ENCODE measurements at places on chromosomes 7 and 10.
A peak's percentile ranks its signal among the peaks of the same experiment; 100 is the strongest.

GRCh38 chr7:106305732-106306131 is 20.9 kb upstream of the NAMPT start:
- no peak for DNase-seq

DNA sequence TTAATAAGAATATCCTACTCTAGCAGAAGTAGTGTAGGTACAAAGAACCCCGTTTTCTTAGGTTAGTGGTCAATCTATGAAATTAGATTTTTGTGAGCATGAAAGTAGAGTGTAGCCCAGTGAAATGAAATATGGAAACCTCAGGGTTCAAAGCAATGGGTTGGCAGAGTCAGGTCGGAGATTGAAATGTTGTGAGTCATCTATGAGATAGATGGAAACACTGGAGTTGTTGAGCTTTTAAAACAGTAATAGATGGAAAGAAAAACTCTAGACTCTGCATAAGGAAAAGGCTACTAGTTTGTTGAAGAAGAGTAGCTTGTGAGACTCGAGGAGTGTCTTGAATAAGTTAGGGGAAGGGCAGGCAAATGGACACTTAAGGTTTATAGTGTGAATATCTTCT is 251.9 kb downstream of the EXOC4 start:
- DNase-seq, result no peak

DNA sequence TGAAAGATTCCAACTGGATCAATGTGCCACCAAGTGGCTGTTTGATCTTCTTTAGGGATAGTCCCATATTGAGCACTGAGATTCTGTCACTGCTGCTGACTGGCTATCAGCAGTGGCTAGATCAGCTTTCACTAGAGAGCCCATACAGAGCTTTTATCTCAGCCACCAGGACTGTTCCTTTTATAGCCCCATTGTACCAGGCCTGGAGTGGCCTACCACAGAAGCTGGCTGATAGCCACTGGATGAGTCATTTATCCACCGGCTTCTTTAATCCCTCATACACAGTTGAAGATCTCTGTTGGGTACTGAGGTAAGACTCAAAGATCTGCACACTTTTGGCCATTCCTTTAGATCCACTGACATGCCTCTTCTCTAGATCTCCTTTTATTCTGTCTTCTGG is 1101.1 kb downstream of the SORCS3 start:
- DNase-seq, result no peak

DNA sequence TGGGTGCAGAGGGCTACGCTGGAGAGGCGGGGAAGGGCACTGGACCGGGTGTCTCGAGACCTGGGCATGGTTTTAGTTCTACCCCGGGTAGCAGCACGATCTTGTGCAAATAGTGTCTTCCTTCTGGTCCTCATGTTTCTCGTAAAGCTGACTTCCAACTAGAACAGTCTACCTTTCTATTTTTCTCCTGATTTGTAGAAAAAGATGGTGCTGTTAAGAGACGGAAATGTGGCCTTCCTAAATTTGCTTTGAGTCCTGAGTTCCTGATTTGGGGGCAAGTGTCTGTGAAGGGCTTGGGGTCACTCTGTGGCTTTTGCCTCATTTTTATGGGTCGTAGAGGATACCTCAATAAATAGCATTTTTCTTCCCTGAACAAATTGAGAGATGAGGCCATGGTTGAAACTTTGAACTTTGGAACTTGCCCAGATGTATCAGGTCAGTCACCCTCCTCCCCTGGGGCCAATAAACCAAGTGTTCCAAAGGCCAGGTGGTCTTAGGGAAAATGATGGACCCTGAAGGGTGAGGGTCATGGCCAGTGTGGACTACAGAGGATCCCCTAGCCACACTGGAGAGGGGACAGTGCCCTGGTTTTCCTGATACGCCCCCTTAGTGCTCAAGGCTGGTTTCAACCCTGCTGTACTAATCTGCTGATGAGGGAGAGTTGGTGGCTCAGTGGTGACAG is 45.2 kb downstream of the GRK5 start:
- no peak for DNase-seq

- DNase-seq, result peak; percentile 35
These were observed 340.2 kb upstream of the CELF2 start for GRCh38 chr10:10677479-10677878.

GRCh38 chr7:29896685-29897411 is 90.5 kb downstream of the WIPF3 start:
- no peak for DNase-seq

DNA sequence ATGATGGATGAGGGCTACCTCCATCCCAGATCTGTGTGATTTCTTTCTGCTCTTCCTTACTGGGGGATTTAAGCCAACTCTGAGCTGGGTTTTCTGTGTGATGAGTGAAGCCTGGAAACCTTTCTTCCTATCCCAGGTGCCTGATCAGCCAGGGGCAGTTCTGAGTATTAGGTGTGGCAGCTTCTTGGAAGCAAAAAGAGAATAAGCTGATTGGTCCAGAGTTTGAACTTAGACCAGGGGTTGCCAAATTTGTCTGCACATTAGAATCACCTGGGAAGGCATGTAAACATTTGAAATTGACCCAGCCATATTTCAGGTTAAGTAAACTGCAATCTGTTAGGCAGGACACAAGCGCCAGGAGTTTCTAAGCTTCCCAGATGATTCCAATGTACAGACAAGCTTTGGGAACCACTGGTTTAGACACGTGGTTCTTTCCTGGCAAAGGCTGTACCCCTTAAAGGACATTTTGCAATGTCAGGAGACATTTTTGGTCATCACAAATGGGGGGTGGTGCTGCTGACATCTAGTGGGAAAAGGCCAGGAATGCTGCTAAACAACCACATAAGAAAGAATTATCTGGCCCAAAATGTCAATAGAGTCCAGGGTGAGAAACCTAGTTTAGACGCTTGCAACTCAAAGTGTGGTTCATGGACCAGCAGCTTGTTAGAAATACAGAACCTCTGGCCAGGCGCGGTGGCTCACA is 160.5 kb upstream of the GHITM start:
- no peak for DNase-seq

DNA sequence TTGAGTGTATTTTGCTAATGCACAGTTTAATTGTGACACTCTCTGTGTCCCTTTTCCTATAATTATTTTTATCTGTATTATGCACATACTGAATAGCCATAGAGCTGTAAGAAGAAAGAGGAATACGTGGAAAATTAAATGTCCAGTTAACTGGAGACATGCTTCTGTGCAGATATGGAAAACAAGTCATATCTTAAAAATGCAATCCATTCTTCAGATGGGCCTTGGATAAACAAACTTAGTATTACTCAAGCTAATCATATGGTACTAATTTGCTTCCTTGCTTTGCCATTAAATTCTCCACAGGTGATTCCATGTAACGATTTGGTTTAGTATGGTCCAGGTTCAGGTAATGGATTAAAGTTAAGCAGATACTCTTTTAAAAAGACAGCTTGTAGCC is 201.2 kb upstream of the CELF2 start:
- no peak for DNase-seq

DNA sequence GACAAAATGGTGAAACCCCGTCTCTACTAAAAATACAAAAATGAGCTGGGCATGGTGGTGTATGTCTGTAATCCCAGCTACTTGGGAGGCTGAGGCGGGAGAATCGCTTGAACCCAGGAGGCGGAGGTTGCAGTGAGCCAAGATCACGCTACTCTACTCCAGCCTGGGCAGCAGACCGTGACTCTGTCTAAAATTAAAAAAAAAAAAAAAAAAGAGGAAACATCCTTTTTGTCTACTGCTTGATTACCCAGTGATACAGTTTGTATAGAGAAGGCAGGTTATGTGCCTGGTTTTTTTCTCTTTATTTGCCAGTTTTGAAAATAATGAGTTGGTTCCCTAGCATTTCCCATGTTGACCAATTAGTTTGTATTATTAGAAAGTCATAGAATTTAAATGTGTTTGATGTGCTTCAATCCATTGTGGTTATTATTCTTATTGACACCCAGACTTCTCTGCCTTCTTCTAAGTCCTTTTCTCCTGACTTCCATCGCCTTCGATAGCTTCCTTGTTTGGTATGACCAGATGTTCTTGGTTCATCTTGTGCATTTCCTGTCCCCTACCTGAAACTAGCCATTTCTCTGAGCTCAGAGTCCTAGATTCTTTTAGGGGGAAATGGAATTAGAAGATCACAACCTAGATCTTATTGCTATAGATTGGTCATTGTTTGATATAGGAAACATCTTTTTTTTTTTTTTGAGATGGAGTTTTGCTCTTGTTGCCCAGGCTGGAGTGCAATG is 43.2 kb downstream of the VKORC1L1 start:
- no peak for DNase-seq

DNA sequence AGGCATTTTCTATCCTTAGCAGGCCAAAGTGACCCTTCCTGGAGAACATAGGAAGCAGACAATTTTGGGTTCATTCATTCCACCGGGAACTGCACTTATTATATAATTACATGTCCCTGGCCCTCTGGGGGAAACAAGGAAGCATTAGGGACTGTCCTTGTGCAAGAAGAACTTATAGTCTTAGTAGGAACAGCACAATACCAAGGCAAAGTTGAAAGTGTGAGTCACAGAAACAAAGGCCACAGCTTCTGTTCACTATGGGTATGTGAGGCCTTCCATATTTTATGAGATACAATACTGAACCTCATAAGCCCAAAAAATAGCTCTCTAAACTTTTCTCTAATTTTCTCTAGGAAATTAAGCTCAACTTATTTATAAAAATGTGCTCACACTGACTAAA is 18.4 kb upstream of the AKR1B10 start:
- DNase-seq, result no peak

DNA sequence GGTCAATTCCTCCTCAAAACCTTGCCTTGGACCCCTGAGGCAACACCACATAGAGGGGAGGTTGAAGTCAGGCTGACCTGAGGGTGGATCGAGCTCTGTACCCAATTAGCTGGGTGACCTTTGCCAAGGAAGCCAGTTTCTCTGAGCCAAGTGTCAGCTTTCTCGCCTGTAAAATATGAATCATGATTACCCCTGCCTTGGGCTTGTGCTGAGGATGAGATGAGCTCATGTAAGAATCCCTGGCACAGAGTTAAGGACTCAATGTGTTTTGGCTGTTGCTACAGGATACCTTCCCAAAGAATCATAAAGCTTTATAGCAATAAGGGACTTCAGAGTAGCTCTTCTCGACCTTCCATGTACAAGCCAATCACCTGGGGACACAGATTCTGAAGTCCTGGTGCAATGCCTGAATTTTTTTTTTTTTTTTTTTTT is 43.5 kb upstream of the CACUL1 start:
- no peak for DNase-seq

GRCh38 chr7:77540402-77540822 is 3.3 kb downstream of the PTPN12 start:
- no peak for DNase-seq

GRCh38 chr10:12685261-12686058 is 316.1 kb downstream of the CCDC3 start:
- peak; percentile 25 for DNase-seq

DNA sequence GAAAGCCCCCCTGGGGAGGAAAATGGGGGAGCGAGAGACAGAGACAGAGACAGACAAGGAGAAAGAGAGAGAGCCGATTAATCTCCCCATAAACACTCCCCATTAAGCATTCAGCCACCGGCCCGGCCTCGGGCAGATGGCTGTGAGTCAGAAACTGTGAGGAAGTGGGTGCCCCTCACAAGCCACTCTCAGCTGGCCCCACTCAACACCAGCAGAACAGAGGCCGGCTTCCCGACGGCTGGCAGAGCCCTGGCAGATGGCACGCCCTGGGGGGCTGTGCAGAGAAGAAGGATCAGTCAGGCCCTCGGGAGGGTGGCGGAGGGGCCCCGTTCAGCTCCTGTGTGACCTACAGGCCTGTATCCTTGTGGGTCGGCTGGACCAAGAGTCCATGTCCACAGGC is 41.2 kb downstream of the CAMK2B start:
- DNase-seq, result no peak

GRCh38 chr10:101668566-101668965 is 26.4 kb downstream of the FBXW4 start:
- no peak for DNase-seq

DNA sequence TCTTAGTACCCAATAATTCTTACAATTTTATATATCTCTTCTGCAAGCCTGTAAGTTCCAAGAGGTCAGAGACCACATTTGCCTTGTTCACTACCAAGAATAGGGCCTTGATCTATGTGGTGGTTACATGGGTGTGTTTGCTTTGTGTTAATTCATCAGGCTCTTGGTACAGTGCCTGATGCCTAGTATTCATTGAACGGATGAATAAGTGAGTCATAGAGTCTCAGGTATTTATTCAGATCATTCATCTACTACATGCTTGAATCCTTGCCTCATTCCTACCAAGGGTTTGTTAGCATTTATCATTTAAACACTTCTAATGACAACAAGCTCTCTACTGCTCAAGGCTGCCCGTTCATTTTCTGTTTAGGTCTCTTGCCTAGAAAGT is 11.3 kb upstream of the SGPL1 start:
- DNase-seq, result no peak

- DNase-seq, result peak; percentile 18
These were observed 229.7 kb downstream of the GRID1 start for GRCh38 chr10:86136934-86137333.

GRCh38 chr7:114722562-114722961 is 199.3 kb upstream of the MDFIC start:
- DNase-seq, result no peak

- no peak for DNase-seq
These were observed 18.3 kb upstream of the LRGUK start for GRCh38 chr7:134108802-134109201.

DNA sequence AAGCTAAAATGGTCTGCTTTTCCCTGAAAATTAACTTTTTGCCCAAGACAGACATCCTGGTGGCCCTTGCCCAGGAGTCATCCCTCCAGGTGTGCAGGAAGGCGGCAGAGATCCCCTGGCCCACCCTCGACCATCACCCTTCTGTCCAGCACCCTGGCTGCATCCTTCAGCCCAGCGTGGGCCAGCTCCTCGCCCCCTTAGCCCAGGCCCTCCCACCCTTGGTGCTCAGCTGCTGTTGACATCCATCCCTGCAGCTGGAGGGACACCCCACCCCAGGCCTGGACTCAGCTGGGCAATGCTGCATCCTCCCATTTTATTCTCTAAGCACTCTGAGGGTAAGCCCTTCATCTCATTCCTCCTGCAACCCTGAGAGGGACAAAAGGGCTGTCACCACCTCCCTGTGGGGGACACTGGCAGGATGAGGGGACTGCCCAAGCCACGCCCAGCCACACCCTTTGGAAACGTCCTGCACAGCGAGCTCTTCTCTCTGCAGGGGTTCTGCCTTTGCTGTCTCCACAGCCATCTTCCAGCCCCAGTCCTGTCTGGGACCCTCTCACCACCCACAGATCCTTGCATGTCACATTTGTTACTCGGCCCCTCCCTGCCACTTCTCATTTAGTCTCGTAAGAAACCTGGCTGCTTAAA is 30.7 kb downstream of the EN2 start:
- no peak for DNase-seq

- DNase-seq, result peak; percentile 58
These were observed 99.0 kb upstream of the PITRM1 start for GRCh38 chr10:3271354-3272115.
